Stimulated activated naive CD4-positive, alpha-beta T cell treated with Interleukin-2 at 50 U/mL for 16 hours (primary cell): ENCODE measurements at places on chromosomes 2 and 18.

DNA sequence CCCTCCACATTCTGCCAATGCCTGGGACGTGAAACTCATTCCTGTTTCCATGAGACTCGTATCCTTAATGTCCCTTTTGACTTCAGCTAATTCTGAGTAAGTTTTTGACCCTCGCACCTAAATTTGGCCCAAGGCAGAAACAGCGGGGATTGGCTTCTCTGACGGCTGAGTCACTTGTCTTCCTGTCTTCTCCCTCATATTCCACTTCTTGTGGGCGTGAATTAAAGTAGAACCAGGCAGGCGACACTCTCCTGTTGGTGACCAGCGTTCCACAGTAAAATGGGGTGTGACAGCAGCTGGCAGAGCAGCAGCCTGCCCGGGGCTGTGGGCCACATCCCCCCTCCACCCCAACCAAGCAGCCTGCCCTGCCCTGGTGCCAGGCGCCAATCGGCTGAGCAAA, 15.5 kb downstream of the TTC32 start:
- DNase-seq: no peak

- DNase-seq: no peak
These were observed 16.4 kb downstream of the RMC1 start for GRCh38 chr18:23519734-23520133.

- DNase-seq: no peak
These were observed 40.7 kb downstream of the MC4R start for GRCh38 chr18:60331890-60332289.

GRCh38 chr18:53771664-53772063, 452.8 kb downstream of the MBD2 start:
- DNase-seq: no peak

- DNase-seq: no peak
These were observed 37.6 kb downstream of the CCBE1 start for GRCh38 chr18:59659508-59660170.

DNA sequence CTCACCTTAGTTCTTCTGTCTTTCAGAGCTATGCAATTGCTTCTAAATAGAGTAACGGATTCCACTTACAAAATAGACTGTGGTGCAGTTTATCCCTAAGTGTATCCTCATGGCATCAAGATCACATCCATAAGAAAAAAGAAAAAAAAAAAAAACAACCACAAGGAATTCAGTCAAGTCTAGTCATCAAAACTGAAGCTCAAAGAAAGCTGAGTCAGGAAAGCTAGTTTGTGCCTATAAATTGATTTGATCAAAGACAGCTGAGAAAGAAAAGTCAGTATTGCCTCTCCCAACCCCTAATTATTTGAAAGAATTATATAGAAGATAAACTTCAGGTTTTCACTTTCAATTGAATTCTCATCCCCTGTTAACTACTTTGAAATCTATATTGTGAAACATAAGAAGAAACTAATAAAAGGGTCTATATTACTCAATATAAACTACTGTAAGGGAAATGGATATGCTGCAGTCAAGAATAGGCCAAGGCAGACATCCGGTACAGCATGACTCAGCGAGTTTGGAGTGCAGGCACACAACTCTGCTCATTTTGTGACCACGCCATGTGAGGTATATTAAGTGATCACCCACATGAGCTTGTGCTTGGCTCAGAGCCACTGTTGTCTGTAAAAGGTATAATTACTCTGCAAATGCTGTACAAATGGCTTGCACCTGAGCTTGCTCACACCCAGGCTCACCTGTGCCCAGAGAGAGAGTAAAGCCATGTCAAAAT, 568.1 kb upstream of the CRIM1 start:
- DNase-seq: no peak

DNA sequence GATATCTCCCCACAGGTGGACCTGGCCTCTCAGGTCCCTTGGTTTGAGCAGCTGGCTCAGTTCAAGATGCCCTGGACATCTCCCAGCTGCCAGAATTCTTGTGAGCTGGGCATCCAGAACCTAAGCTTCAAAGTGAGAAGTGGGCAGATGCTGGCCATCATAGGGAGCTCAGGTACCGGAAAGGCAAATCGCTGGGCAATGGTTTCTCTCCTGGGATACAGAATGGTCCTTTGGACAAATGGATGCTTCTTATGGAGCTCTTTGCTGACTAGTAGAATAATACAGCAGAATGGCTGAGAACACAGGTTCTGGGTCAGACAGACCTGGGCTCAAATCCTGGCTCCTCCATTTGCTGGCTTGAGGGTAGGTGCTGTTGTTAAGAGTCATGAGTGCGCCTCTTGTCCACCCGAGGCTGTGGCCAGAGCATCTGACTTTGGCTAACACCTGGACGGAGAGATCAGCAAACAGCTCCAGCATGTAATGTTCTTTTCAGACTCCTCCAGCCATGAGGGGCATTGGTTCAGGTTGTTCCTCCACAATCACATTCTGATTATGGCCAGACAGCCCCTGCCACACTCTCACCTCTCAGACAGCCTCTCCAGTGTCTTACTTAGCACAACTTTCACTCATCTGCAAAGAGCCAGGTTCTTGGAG, 7.5 kb downstream of the ABCG8 start:
- no peak for DNase-seq

DNA sequence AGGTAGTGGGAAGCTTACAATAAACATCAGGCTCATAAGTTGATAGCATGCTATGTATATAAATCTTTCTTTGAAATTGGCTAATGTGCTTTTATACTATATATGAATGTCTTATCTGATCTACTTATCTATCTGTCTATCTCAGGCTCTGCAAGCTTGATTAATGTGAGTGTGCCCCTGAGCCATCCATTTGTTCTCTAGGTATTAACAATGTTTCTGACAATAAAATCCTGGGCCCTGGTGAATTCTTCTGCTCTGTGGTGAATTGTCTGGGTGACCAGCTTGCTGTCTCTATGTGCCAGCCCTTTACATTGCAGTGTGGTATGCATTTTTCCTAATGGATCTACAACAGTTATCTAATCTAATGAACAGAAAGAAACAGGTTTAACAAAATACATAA, 295.9 kb downstream of the HRH4 start:
- no peak for DNase-seq

- no peak for DNase-seq
These were observed 84.1 kb downstream of the LDLRAD4 start for GRCh38 chr18:13302457-13303225.

DNA sequence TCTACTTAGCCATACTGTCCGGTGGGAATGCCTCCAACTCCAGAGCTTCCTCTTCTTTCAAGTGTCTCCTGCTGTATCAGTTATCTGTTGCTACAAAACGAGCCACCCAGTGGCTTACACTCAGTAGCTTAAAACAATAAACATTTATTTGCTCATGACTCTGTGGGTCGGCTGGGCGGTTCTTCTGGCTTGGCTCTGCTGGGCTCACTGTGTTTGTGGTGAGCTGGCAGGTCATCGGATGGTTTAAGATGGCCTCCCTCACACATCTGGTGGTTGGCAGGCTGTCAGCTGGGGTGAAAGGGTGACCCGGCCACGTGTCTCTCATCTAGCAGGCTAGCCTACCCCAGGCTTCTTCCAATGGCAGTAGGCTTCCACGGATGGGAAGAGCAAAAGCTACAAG, 122.4 kb upstream of the SLC1A4 start:
- no peak for DNase-seq
